ENCODE measurements at places on chromosomes 6 and 20.

GRCh38 chr6:158232316-158233213 lies 64.4 kb downstream of the GTF2H5 start:
- H3K4me1 ChIP-seq, result peaks cover 20% of the 10 kb centered on the region
- peak overlapping the region; percentile 88 for H3K4me3 ChIP-seq
- peak overlapping the region; percentile 96 for H3K27ac ChIP-seq
- H3K36me3 ChIP-seq, result no peaks in the 10 kb centered on the region

- H3K4me1 ChIP-seq, result no peaks in the 10 kb centered on the region
- H3K27me3 ChIP-seq, result no peaks in the 10 kb centered on the region
- no peak for DNase-seq
- no peak overlapping the region for H3K4me3 ChIP-seq
- no peaks in the 10 kb centered on the region for H3K36me3 ChIP-seq
Observed at GRCh38 chr20:54284928-54285704, 77.2 kb downstream of the PFDN4 start.

- no peaks in the 10 kb centered on the region for H3K27me3 ChIP-seq
- no peak overlapping the region for H3K27ac ChIP-seq
- no peak for DNase-seq
- H3K4me3 ChIP-seq, result no peak overlapping the region
- H3K4me1 ChIP-seq, result no peaks in the 10 kb centered on the region
Observed at GRCh38 chr6:139297921-139298320, 6.1 kb upstream of the TXLNB start.

GRCh38 chr6:11430036-11430435 lies 107.5 kb upstream of the TMEM170B start:
- no peaks in the 10 kb centered on the region for H3K36me3 ChIP-seq
- no peak overlapping the region for H3K4me3 ChIP-seq
- DNase-seq, result no peak
- H3K27me3 ChIP-seq, result no peaks in the 10 kb centered on the region
- peaks cover 48% of the 10 kb centered on the region for H3K4me1 ChIP-seq

GRCh38 chr6:169810066-169810989 lies 58.9 kb downstream of the ERMARD start:
- H3K4me3 ChIP-seq, result no peak overlapping the region
- no peaks in the 10 kb centered on the region for H3K36me3 ChIP-seq
- H3K27me3 ChIP-seq, result peaks cover 23% of the 10 kb centered on the region
- DNase-seq, result peak; percentile 37
- no peak overlapping the region for H3K27ac ChIP-seq
- peaks cover 7% of the 10 kb centered on the region for H3K4me1 ChIP-seq

DNA sequence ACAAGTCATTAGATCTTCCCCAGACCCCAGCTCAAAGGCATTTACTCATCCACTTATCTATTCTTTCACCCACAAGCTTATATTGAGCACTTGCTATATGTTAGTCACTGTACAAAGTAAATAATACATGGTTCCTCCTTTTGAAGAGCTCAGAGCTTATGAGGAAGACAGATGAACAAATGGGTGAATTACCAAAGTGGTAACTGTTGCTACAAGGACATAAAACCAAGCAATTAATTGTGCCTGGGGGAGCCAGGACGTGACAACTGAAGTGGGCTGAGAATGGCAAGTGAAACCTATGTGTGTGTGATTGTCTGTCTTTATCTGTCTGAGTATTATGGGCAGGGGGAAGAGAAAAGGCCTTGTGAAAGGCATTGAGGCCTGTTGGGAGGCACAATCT lies 45.6 kb upstream of the AKIRIN2 start:
- H3K36me3 ChIP-seq, result no peaks in the 10 kb centered on the region
- DNase-seq, result no peak
- peaks cover 9% of the 10 kb centered on the region for H3K4me1 ChIP-seq
- H3K27me3 ChIP-seq, result no peaks in the 10 kb centered on the region

GRCh38 chr20:34074101-34074760 lies 37.8 kb downstream of the EIF2S2 start:
- no peak overlapping the region for H3K27ac ChIP-seq
- peaks cover 3% of the 10 kb centered on the region for H3K4me1 ChIP-seq
- H3K27me3 ChIP-seq, result no peaks in the 10 kb centered on the region
- H3K36me3 ChIP-seq, result peaks cover 15% of the 10 kb centered on the region
- DNase-seq, result no peak
- no peak overlapping the region for H3K4me3 ChIP-seq

- H3K4me1 ChIP-seq, result peaks cover 33% of the 10 kb centered on the region
- H3K4me3 ChIP-seq, result peak within 1 kb of the TSS; percentile 66
- no peaks in the 10 kb centered on the region for H3K36me3 ChIP-seq
- H3K27me3 ChIP-seq, result no peaks in the 10 kb centered on the region
- peak within 1 kb of the TSS; percentile 74 for H3K27ac ChIP-seq
Observed at GRCh38 chr6:55875400-55875799, at the start of gene BMP5. BMP5 (minus strand) TSS chr6:55875590; CDS start chr6:55874865, 725 bp downstream.

GRCh38 chr20:10992731-10993130 lies 318.9 kb upstream of the JAG1 start:
- no peak for DNase-seq
- peaks cover 4% of the 10 kb centered on the region for H3K4me1 ChIP-seq
- no peaks in the 10 kb centered on the region for H3K36me3 ChIP-seq
- H3K4me3 ChIP-seq, result no peak overlapping the region

- H3K27ac ChIP-seq, result no peak overlapping the region
- no peak for DNase-seq
- H3K4me1 ChIP-seq, result no peaks in the 10 kb centered on the region
- no peak overlapping the region for H3K4me3 ChIP-seq
- no peaks in the 10 kb centered on the region for H3K36me3 ChIP-seq
Observed at GRCh38 chr6:47680051-47680450, 18.3 kb upstream of the ADGRF4 start.

DNA sequence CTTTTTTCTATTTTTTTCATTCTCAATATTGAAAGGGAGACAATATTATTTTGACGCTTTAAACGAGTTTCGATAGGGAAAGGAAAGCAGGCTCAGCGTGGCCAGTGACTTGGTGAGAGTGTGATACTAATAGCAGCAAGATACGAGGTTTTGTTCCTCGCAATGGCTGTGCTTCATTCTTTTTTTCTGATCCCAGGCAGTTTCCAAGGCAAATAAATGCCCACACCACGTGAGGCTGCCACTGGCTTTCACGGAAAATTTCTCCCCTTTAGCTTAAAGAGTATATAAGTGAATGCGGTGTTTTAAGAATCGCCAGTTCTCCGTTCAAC lies 196.4 kb upstream of the ZNF184 start:
- H3K27ac ChIP-seq, result peak overlapping the region; percentile 78
- H3K27me3 ChIP-seq, result peaks cover 65% of the 10 kb centered on the region
- peak overlapping the region; percentile 74 for H3K4me3 ChIP-seq
- H3K4me1 ChIP-seq, result peaks cover 48% of the 10 kb centered on the region
- no peaks in the 10 kb centered on the region for H3K36me3 ChIP-seq
- no peak for DNase-seq

GRCh38 chr6:70236343-70236742 lies 66.5 kb downstream of the COL9A1 start:
- H3K4me3 ChIP-seq, result no peak overlapping the region
- no peak for DNase-seq
- no peaks in the 10 kb centered on the region for H3K36me3 ChIP-seq
- peaks cover 6% of the 10 kb centered on the region for H3K4me1 ChIP-seq
- no peak overlapping the region for H3K27ac ChIP-seq

DNA sequence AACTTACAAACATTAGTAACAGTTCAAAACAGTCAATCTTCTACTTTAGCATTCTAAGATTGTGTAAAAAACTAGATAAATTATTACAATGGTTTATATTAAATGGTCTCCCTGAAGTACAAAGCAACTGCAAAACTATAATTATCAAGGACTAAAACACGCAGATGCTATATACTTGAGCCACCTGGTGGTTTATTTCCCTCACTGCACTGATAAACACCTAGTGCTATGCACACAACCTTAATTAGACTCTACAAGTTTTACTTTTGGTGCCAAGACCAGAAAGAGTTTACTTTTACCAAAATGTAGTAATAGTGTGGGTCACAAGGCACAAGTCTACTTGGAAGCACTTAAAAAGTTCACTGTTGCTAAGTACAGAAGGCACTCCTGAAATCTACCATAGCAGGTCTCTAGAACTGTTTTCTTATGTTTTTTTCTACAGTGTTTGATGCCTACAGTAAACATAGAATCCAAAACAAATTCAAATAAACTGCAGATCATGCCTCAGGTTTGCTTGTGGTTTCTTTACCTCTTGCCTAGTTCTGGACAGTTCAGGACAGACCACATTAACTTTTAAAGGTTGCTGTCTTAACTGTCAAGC lies 49.2 kb downstream of the GMDS start:
- no peak overlapping the region for H3K27ac ChIP-seq
- no peak for DNase-seq
- peaks cover 5% of the 10 kb centered on the region for H3K27me3 ChIP-seq

- H3K36me3 ChIP-seq, result no peaks in the 10 kb centered on the region
- no peaks in the 10 kb centered on the region for H3K4me1 ChIP-seq
- H3K27ac ChIP-seq, result no peak overlapping the region
- DNase-seq, result no peak
Observed at GRCh38 chr20:24577271-24577909, 108.0 kb downstream of the SYNDIG1 start.

- H3K27me3 ChIP-seq, result no peaks in the 10 kb centered on the region
- DNase-seq, result no peak
- H3K4me1 ChIP-seq, result no peaks in the 10 kb centered on the region
- no peak overlapping the region for H3K4me3 ChIP-seq
- no peak overlapping the region for H3K27ac ChIP-seq
Observed at GRCh38 chr6:53702316-53702715, 36.8 kb upstream of the KLHL31 start.

- no peak overlapping the region for H3K4me3 ChIP-seq
- no peaks in the 10 kb centered on the region for H3K4me1 ChIP-seq
- no peak overlapping the region for H3K27ac ChIP-seq
- H3K27me3 ChIP-seq, result no peaks in the 10 kb centered on the region
Observed at GRCh38 chr6:53202052-53202451, 53.4 kb upstream of the GCM1 start.

DNA sequence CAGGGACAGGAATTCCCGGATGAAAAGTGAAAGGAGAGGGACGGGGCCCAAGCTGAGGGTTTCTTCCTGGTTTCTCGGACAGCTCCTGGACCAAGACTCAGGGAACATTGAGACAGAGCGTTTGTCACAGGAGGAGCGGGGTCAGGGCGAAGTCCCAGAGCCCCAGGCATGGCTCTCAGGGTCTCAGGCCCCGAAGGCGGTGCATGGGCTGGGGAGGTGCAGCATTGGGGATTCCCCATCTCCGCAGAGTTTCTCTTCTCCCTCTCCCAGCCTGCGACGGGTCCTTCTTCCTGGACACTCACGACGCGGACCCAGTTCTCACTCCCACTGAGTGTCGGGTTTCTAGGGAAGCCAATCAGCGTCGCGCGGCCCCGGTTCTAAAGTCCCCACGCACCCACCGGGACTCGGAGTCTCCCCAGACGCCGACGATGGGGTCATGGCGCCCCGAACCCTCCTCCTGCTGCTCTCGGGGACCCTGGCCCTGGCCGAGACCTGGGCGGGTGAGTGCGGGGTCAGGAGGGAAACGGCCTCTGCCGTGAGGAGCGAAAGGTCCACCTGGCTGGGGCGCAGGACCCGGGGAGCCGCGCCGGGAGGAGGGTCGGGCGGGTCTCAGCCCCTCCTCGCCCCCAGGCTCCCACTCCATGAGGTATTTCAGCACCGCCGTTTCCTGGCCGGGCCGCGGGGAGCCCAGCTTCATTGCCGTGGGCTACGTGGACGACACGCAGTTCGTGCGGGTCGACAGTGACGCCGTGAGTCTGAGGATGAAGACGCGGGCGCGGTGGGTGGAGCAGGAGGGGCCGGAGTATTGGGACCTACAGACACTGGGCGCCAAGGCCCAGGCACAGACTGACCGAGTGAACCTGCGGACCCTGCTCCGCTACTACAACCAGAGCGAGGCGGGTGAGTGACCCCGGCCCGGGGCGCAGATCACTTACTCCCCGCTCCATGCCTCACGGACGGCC lies 54.6 kb upstream of the POLR1H start:
- H3K4me1 ChIP-seq, result peaks cover 18% of the 10 kb centered on the region

GRCh38 chr6:158662954-158663624 lies 13.2 kb downstream of the SYTL3 start:
- no peaks in the 10 kb centered on the region for H3K27me3 ChIP-seq
- H3K27ac ChIP-seq, result peak overlapping the region; percentile 90
- peaks cover 59% of the 10 kb centered on the region for H3K4me1 ChIP-seq
- no peaks in the 10 kb centered on the region for H3K36me3 ChIP-seq
- DNase-seq, result no peak

GRCh38 chr6:47247227-47247797 lies 62.4 kb downstream of the TNFRSF21 start:
- no peaks in the 10 kb centered on the region for H3K27me3 ChIP-seq
- peaks cover 23% of the 10 kb centered on the region for H3K4me1 ChIP-seq
- H3K36me3 ChIP-seq, result no peaks in the 10 kb centered on the region
- H3K27ac ChIP-seq, result peak overlapping the region; percentile 40
- no peak overlapping the region for H3K4me3 ChIP-seq

DNA sequence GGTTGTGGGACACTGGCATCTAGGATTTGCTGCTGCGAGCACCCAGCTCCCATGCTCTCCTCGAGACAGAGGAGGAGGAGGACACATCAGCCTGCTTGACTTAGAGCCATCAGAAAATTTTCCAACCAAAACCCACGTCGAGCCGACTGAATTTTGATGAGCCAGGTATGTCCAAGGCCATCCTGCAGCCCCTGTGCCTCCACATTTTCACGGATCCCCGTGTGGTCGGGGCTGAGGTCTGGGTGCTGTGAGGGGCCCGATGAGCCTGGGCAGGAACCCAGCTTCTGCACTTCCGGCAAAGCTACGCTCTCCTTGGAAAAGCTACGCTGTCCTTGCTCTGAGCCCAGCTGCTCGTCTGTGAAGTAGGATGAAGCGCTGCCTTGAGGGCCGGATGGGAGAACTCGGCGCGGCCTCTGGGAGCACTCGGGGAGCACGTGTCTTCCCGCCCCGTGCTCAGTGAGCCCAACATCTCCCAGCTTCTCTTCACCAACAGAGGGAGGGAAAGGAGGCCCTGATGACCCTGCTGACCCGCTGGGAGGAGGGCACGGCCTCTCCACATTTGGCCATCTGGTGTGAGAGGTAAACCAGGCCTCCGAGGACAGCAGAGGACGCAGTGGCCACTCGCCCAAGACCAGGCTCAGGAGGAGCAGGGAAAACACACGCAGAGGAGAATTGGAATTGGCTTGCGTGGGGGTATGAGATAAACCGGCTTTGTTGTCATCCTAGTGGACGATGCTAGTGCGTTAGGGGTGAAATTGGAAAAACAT lies 33.9 kb downstream of the PSMG4 start:
- H3K27ac ChIP-seq, result no peak overlapping the region
- no peak for DNase-seq
- peaks cover 7% of the 10 kb centered on the region for H3K36me3 ChIP-seq
- H3K27me3 ChIP-seq, result no peaks in the 10 kb centered on the region
- H3K4me1 ChIP-seq, result no peaks in the 10 kb centered on the region

- peaks cover 7% of the 10 kb centered on the region for H3K4me1 ChIP-seq
- H3K27ac ChIP-seq, result no peak overlapping the region
- no peaks in the 10 kb centered on the region for H3K36me3 ChIP-seq
- DNase-seq, result no peak
- peaks cover 83% of the 10 kb centered on the region for H3K27me3 ChIP-seq
- peak overlapping the region; percentile 57 for H3K4me3 ChIP-seq
Observed at GRCh38 chr20:61253640-61254511, 1.8 kb downstream of the CDH4 start.

DNA sequence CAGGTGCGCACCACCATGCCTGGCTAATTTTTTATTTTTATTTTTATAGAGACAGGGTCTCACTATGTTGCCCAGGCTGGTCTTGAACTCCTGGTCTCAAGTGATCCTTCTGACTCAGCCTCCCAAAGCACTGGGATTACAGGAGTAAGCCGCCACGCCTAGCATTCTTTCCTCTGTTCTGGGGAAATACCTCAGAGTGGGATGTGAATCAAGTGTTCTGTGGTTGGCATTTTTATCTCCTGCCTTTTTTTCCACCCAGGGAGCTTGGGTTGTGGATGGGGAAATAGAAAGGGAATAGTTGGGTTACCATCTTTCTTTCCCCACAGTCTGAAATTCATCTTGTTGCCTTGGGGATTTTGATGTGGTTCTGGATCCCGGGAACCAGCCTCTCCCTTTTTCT lies 24.1 kb downstream of the TFAP2C start:
- H3K36me3 ChIP-seq, result no peaks in the 10 kb centered on the region
- no peak overlapping the region for H3K27ac ChIP-seq
- H3K4me3 ChIP-seq, result no peak overlapping the region
- peaks cover 6% of the 10 kb centered on the region for H3K27me3 ChIP-seq
- no peak for DNase-seq
